ENCODE measurements at places on chromosomes 6 and 20.

- DNase-seq = no peak
Measured at GRCh38 chr6:55853008-55854001, 22.1 kb downstream of the BMP5 start.

GRCh38 chr6:14089224-14089623, 28.3 kb upstream of the CD83 start:
- no peak for DNase-seq

DNA sequence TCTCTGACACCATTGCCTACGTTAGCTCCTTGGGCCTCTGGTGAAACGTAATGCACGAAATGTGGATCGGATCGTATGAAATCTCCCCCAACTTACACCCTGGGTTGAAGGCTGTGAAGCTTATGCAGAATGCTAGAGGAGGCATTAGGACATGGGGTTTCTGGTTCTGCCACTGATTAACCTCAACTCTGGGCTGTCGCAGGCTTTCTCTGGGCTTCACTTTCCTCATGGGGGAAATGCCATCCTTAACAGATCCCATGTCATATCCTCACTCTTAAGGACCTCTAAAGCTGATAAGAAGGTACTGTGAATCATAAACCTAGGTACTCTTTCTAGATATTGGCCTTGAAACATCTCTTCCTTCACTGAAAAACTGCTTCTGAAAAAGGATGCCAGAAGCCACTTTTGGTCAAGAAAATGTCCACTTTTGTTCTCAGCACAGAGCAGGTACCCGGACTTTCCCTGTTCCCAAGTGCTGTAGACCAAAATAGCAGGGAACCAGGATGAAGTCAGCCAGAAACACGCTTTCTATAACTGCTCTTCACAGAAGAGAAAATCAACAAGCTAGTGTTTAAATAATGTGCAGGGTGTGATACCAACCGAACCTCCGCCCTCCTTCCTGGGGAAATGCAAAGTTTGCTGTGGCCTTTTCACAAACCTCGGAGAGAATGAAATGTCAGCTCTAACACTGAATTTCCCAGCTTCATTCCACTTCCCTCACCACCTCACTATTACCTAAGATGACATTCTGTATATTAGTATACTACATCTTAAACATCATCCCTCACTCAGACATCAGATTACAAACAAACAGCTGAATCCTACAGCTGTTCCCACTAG, 118.9 kb downstream of the BACH2 start:
- DNase-seq = no peak

- no peak for DNase-seq
Measured at GRCh38 chr20:7151676-7152470, 384.4 kb downstream of the BMP2 start.

GRCh38 chr6:29011276-29011734, 6.2 kb upstream of the ZNF311 start:
- no peak for DNase-seq

DNA sequence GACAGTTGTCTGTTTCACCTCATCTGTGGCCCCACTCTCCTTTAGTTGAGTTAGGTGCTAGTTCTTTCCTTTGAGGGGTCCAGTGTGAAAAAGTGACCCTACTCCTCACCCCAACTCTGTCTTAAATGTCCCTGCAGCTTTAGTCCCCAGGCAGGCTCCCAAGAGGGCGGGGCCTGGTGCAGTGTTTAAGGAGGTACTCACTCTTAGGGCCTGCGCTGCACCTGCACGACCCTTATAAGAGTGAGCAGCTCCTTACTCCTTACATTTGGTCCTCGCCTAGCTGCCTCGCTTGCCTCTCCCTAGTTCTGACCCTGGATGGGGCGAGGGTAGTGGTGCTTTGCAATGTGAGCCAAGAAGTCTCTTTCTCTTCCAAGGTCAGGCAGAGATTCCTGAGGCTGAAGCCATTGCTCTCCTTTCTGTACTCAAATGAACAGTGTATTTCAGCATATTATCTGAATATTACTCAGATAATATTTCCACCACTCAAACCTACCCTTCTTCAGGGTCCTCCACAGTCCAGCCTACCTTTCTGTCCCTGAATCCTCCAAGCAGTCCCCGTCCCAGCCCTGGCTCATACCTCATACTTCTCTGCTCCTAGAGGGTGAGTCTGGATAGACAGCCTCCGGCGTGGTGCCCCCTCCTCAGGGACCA, 11.9 kb upstream of the VEGFA start:
- no peak for DNase-seq

DNA sequence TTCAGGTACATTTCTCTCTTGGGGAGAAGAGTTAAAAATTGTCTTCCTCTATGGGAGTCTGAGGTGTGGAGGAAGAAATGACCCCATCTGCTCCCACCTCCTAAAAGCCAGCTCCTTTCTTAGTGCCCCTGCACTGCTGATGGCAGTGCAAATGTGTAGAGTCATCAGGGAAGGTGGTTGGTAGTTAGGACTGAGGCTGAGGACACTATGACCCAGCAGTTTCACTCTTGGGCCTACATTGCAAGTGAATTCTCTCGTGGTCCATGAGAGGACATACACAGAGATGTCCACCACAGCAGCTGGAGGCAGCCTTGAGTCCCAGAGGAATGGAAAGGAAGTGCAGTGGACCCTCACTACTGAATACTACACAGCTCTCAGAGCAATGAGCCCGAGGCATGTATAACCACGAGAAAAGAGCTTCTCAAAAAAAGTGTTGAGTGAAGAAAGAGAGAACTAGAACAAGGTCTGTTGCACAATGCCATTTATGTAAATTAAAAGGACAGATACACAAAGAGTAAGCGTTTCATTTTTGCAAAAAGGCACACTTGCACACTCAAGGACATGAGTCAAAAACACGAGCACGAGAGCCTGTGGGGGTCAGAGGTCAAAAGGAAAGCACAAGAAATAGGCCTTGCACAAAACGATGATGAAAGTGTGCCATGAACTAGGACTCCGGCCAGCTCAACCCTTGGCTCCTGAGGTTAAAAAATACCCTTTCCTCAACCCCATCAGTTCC, 308.2 kb upstream of the PRND start:
- no peak for DNase-seq

DNA sequence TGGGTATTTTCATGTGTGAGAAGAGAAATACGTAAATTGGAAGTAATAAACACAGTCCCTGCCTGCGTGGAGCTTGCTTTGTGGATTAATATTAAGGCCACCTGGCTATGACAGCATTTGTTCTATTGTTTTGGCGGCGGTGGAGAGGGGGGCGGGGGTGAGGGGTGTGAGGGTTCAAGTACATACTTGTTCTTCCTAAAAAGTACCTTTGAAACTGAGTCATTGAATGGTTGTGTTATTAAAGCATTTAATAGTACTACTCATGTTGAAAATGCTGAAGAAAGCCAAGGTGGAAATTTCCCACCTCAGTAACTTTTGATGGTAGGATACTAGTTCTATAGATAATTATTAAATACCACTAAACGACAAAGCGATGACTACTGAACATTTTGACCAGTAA, 95.0 kb downstream of the FOXC1 start:
- DNase-seq = no peak

- no peak for DNase-seq
Measured at GRCh38 chr6:149896491-149896890, 1.4 kb downstream of the RAET1E start.

- DNase-seq = no peak
Measured at GRCh38 chr6:90691823-90692222, 105.0 kb upstream of the MAP3K7 start.

GRCh38 chr6:56959094-56959493, 4.2 kb downstream of the BEND6 start:
- DNase-seq = no peak

DNA sequence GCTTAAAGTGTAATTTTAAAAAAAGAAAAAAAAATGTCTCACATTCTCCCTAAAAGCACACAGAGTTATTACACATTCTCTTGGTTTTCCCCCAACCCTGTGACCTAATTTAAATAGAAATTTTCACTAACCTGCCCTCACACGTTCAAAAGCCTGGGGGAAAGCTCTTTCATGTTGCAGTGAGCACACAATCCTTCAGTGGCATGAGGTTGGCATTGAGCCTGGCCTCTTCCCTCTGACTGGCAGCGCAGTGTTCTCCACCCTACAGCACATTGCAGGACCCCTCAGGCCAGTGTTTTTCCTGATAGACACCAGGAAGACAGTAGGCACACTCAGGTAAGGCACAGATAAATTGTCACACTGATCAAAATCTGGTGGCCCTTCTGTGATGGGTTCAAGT, 34.1 kb downstream of the TNFRSF21 start:
- no peak for DNase-seq

DNA sequence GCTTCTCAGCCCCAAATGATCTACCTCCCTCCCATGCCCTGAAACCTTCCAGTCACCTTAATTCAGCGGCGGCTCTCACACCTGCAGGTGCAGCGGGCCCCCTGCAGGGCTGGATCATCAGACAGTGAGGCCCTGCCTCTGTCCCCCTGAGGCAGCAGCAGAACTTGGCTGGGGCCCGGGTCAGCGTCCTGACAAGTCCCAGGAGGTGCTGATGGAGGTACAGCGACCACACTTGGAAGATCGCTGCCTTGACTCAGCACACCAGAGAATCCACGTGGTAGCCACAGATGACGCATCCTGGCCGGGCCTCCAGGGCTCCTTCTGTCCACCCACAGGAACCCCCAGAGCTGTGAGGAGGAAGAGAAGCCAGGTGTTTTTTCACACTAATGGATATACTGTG, 116.4 kb upstream of the THBS2 start:
- DNase-seq = no peak

DNA sequence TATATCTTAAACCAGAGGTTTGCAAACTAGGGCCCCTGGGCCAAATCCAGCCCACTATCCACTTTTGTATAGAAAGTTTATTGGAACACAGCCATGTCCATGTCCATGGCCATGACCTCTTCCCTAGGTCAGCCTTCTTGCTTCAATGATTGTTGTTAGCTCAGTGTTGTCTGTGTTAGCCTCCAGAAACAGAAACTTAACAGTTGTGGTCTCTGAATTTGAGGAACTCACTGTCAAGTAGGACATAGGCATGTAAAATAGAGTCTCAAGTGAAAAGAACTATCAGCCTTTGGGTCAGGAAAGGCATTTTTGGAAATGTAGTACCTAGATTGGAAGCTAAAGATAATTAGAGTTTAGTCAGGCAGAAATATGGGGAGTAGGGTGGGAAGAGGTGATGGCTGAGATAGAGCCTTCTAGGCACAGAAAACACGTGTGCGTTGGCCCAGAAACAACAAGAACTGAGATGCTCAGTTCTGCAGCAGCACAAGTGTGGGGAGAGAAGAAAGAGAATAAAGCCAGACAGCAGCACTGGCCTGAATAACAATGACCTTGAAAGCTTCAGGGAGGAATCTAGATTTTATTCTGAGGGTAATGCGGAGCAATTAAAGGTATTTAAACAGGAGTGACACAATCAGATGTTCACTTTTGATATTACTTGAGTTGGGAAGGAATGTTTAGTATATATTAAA, 87.0 kb upstream of the OLIG3 start:
- no peak for DNase-seq

DNA sequence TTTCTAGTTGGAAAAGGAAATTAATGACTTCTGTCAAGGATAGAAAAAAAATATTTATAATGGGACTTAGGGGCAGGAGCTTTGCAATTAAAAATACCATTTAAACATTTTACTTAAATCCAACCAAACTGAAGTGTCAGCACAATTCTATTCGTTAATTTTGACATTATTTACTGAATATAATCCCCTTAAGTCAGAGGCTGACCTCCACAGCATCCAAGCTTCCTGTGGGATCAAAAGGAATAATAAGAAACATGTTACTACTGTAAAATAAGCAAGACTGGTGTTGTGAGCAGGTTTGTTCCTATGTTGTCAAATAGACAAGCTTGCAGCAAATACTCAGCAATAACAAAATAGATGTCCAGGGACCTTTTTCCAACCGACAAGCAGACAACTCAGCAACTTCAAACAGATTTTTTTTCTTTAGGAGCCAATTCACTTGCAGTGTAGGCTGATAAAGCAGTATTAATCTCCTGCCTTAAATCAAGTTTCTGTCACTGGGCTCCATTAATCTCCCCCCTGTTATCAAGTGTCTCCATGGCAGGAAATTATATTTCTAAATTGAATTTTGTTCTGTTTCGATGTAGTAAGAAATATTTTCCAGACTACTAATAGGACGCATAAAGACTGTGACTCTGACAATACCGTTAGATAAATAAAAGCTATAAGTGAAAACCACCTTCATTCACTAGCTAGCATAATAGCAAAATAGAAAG, 157.4 kb downstream of the HACE1 start:
- DNase-seq = no peak

All from stimulated activated CD4-positive, alpha-beta T cell treated with anti-CD3 and anti-CD28 coated beads, Interleukin-1b, Interleukin-23, amount 100 ng/mL, for 24 hours (primary cell).